Fibroblast of skin of back (primary cell): ENCODE measurements at places on chromosomes 1 and 21.

DNA sequence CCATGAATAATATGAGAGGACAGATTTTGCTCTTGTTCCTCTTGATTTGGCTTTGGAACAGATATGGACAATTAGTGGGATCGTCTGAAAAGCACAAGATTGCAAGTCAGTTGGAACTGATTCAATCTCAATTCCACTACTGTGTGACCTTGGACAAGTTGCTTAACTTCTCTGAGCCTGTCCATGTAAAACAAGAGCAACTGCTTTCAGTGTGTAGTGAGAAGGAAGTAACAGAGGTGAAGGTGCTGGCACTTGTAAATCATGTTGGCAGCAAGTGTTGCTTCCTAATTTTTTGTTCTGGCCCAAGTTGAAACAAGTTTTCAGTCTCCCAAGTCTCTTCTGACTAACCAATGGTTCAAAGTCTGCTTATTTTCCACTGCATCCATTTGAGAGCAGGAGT lies 15.3 kb downstream of the INKA2 start:
- DNase-seq, result no peak

GRCh38 chr1:181397845-181398244 lies 85.5 kb upstream of the CACNA1E start:
- no peak for DNase-seq

GRCh38 chr1:18540136-18540765 lies 59.5 kb downstream of the KLHDC7A start:
- no peak for DNase-seq

DNA sequence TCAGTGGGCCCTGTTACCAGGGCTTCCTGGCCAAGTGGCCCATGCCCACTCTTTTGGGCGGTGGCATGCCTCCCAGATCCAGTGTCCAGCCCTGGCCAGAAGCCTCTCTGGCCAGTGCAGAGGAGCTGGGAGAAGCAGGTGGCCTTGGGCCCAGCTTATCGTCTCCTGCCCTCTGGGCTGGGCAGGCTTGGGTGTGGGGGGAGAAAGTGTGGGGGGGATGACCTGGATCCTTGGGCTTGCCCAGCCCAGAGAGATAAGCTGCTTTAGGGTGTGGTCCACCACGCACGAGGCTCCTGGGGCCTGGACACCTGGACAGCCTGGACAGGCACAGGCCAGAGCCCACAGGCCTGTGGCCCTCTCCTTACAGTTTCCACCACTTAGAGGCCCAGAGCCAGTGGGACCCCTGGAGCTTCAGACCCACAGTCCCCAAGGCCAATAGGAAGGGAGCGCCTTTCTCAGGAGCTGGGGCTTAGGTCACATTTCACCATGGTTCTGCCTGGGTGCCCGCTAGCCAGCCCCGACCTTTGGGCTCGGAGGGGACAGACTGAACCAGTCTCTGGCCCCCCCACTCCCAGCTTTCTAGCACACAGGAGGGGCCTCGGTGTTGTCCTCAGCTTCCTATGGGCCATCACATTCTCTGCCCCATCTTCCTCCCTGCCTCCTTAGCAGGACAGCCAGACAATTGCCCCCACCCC lies 1.8 kb downstream of the ESPN start:
- DNase-seq, result no peak

GRCh38 chr1:197402189-197402588 lies 134.1 kb downstream of the CRB1 start:
- DNase-seq, result no peak

GRCh38 chr1:48371598-48371997 lies 100.4 kb downstream of the SPATA6 start:
- no peak for DNase-seq

- no peak for DNase-seq
These were observed 83.1 kb downstream of the PTBP2 start for GRCh38 chr1:96804648-96805047.

- no peak for DNase-seq
These were observed 8.1 kb upstream of the ACOT7 start for GRCh38 chr1:6401673-6402072.
